ENCODE measurements at places on chromosomes 5 and 9. TPM values are rescaled to one million over a fixed set of nuclear protein-coding genes. Genes with fewer than 3 reads are reported as not detected.

- DNase-seq: no peak
Measured at GRCh38 chr9:129904734-129905133, 69.5 kb downstream of the USP20 start.

DNA sequence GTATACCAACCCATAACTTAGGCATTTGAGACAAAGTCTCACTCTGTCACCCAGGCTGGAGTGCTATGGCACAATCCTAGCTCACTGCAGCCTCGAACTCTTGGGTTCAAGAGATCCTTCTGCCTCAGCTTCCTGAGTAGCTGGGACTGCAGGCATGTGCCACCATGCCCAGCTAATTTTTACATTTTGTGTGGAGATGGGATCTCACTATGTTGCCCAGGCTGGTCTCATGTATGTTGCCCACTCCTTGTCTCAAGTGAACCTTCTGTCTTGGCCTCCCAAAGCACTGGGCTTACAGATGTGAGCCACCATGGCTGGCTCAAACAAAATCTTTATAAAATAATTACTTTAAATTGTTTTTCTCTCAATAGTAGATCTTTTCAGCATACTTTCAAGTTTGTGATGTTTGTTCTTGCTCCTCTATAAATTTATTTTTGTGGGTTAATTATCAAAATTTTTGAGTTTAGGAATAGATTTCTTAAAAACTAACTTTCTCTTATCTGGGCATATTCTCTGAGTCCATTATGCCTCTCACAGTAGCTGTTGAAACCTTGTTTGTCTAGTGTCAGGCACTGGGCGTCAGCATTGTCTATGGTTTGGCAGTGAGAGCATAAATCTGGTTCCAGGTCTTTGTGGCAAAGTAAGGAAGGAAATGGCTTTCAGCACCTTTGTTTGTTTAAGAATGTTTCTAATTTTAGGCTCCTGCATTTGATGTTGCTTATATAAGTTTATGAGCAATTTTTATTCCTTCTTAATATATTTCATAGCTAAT lies 38.7 kb downstream of the NLN start:
- DNase-seq: peak; percentile 65

DNA sequence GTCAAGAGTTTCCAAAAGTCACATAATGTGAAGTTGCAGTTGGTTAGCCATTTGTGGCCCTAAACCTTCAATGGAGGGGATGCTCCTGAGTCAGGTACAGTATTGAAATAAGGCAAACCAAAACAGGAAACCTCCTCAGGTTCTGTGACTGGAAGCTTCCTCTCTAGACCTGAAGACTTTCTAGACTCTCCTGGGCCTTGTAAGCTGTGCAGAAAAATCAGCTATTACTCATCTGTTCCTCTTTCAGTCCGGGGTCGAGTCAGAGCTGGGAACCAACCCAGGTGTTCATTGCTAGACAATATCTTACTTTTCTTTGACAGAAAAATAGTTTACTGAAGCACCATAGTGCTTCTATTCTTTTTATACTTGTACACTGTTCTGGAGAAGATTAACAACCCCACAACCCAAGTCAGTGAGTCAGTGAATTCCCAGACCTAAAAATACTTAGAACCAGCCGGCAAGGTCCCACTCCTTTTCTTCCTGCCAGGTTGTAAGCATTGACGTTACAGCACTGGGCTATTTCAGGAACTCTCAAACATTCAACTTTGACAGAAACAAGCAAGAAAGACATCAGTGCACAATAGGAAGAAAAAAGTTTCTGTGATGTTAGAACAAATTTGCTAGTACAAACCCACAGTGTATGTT lies 47.3 kb downstream of the FSTL4 start:
- no peak for DNase-seq

GRCh38 chr5:38806775-38807258 lies 39.0 kb upstream of the OSMR start:
- DNase-seq: no peak

- no peak for DNase-seq
Measured at GRCh38 chr9:131942146-131942720, 137.4 kb downstream of the MED27 start.

DNA sequence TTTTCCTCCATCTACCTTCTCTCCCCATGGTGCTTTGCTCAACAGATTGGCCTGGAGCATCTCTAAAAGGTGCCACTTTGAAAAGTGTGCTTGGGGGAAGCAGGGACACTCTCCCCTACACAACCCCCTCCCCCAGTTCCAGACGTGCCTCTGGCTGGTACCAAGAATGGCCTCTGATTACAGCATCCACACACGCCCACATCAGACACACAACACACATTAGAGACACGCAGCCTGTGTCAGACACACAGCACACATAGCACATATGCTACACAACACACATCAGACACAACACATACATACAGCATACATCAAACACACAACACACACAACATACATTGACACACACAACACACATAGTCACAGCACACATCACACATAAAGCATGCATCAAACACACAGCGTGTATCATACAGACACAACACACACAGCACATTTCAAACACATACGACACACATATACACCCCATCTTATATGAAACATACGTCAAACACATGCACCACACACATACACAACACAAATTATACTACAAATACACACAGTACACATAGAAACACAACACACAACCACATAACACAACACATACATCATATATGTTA lies 150.4 kb downstream of the RGS3 start:
- DNase-seq: no peak

GRCh38 chr9:123678038-123678877 lies 251.7 kb downstream of the DENND1A start:
- DNase-seq: no peak

GRCh38 chr5:170300361-170301013 lies 2.9 kb upstream of the LCP2 start:
- DNase-seq: no peak

DNA sequence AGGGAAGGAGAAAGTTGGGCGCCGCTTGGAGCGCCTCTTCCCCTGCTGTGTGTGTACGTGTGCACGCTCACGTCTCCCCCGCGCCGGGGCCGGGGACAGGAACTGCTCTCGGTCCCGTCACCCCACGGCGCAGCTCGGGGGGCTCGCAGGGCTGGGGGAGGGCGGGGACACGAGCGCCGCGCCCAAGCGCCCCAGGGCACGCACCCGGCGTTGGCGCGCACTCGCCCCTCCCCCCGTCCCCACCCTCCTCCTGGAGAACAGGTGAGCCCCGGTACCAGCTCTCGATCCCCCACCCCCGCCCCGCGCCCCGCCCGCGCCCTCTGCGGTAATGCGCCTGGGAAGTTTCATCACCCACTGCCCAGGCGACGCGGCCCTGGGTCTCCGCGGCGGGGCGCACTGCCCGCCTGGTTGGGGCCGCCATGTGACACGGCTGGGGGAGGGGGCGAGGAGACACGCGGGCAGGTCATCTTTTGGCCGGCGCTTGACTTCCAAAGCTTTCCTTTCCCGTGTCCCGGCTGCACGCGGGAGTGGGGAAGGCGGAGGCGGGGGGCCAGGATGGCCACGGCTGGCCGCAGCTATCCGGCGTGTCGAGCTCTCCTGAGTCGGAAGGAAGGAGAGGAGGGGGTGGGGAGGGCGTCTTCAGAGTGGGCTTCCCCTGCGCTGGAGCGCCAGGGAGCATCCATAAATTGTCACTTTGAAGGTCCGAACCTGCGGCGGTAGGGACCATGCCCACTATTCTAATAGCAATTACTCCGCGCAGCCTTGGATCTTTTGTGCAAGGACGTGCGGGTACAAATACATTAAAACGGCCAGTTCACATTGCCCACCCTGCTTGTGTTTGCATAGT lies 1.5 kb upstream of the STC2 start:
- DNase-seq: no peak

LRRC19 gene
- 0.08 TPM for total RNA-seq

DOCK2 gene
- 6.8 TPM for total RNA-seq

PTGDS gene
- total RNA-seq: 5,554 TPM

Measured in testis (tissue), 5 donors.